Memory B cell (primary cell): ENCODE measurements at places on chromosomes 16 and 17.

DNA sequence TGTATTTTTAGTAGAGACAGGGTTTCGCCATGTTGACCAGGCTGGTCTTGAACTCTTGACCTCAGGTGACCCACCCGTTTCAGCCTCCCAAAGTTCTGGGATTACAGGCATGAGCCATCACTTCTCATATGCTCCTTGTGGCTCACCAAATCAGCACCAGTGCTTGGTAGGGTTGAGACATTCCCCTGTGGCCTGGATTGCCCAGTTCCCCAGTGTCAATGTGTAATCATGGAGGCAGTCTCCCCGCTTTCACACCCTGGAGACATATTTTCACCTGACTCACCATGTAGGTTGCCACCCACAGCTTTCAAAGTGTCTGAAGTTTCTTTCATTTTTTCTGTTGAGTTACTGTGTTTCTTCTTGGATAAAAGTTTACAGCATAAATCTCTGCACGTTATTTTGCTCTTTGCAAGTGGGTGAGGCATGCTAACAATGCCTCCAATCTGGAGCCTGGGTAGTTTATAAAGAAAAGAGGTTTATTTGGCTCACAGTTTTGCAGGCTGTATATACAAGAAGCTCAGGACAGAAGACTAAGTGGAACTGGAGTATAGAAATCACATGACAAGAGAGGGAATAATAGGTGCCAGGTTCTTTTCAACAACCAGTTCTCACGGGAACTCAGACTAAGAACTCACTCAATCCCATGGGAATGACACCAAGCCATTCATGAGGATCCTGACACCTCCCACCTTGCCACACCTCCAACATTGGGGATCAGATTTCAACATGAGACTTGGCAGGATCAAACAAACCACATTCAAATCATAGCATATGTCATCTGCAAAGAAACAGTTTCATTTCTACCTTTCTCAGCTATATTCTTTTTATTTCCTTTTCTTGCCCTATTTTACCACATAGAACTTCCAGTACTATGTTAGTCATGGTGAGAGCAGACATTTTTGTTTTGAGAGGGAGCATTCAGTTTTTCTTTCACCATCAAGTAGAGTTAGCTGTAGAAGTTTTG lies 113.2 kb downstream of the PHKB start:
- DNase-seq = no peak

- DNase-seq = peak; percentile 33
These were observed 8.0 kb upstream of the FASN start for GRCh38 chr17:82105882-82106687.

- DNase-seq = peak; percentile 48
These were observed 6.3 kb upstream of the MMP28 start for GRCh38 chr17:35801583-35802224.

DNA sequence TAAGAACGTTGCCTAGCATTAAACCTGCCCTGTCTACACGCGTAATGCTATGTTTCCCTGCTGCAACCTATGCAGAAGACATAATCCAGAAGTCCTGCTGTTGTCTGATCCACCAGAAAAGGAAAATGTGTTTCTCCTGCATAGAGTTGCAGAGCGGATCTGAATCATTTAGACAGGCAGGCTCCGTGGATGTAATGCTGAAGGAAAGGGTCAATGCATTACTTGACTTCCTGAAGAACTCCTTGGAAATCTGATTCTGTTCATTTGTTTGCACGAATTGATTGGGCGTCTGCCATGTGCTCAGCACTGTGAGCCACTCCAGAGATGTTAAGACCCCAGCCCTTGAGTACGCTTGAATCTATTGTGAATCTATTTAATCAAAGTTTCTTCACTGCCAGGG lies 83.4 kb downstream of the FOXL1 start:
- no peak for DNase-seq

- no peak for DNase-seq
These were observed 7.3 kb downstream of the TEX2 start for GRCh38 chr17:64255764-64256163.

DNA sequence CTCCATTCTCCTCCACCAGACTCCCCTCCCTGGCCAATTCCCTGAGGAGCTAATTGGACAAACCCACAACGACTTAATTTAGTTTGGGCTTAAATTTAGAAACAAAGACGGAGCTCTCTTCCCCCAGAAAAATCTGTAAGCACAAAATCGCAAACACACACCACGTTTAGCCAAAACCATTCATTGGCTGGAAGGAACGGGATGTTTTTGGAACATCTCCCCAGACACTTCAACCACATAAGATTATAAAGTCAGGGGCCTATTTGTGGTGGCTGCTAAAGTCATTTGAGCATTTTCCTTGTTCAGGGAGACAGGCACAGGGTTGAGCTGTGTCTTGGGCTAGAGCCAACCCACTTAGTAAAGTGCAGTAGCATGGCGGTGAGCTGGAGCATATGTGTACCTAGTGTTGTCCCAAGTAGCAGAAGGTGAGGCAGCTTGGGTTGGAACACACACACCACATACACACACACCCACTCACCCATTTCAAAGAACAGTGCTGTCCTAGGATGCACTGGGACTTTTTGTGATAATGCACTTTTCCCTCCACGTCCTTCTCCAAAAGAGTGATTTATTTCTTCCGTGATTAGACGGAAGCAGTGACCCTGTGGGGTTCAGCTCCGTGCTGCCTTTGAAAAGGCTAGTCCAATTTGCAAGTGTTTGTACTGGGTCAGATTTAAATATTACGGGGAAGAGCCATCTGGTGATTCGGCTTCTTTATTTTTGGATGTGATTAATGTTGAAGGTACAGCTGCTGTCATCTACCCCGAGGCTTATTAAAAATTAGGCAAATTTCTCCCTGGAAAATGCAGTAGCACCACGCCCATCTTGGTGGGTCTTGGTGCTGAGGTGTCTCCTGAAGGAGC lies 32.2 kb downstream of the ELAC2 start:
- DNase-seq = no peak

- DNase-seq = no peak
These were observed 64.6 kb downstream of the CYTH1 start for GRCh38 chr17:78717431-78717980.

DNA sequence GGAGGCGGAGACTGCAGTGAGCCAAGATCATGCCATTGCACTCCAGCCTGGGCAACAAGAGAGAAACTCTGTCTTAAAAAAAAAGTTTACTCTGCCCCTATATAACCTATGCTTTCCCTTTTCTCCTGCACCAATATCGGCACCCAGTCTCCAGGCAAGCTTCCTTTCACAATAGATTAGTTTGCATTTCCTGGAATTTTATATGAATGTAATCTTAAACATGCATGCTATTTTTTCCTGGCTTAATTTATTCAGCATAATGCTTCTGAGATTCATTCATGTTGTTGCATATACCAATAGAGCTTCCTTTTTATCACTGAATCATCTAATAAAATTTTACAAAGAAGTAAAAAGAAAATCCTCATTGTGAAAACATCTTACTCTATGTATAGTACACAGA lies 59.4 kb downstream of the USP32 start:
- no peak for DNase-seq
